Lower lobe of right lung (tissue), 2 donors: ENCODE measurements at places on chromosomes 16 and 17.

DNA sequence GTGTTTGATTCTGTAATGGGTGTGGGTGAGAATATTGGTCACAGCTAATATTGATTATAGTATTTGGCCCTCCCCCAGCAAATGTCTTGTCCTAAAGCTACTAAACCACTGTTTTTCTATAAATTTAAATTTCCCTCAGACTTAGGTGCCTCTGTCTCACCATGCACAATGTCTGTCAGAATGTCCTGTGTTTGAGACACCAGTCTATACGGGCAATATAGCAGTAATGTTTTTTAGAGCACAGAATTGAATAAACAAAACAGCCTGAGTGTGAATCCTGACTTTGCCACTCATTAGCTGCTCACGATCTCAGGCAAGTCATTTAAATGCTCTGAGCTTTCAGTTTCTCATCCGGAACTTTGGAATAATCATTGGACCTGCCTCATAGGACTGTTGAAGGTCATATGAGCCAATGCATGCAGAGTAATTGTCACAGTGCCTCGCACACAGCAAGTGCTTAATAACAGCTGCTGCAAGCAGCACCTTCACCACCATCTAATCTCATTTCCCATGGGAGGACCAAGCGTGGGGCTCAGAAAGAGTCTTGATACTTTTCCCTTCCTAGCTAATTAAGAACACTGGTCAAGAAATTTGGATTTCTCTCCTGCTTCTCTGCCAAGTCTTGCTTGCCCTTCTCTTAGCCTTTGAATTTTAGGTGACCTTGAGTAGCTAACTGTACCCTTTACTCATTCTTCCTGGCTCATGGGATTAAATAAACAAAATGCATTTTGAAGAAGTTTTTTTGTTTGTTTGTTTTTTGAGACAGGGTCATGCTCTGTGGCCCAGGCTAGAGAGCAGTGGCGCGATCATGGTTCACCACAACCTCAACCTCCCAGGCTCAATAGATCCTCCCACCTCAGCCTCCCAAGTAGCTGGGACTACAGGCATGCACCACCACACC lies 9.8 kb downstream of the HLF start:
- DNase-seq: no peak

DNA sequence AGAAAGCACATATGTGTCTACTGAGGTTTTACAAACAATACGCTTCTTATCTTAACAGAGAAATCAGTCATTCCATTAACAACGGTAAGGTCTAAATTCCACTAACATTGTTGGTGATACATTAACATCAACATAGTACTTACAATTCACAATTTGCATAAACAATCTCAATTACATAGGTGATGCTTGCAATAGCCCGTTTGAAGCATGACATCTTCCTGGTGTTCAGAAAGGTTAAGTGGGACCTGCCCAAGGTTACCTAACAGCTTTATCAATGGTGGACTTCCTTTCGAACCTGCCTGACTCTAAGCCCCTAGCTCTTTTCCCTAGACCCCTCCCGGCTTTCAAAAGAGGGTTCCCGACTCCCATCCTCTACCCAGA lies 699 bp downstream of the FAM222B start:
- no peak for DNase-seq

- no peak for DNase-seq
These were observed 949 bp upstream of the SPAG7 start for GRCh38 chr17:4968486-4969046.

- DNase-seq: peak; percentile 90
These were observed 3.6 kb downstream of the OSGIN1 start for GRCh38 chr16:83956336-83957289.
